ENCODE measurements at places on chromosomes 13 and 19. TPM values are rescaled to one million over a fixed set of nuclear protein-coding genes. Genes with fewer than 3 reads are reported as not detected.
A peak's percentile ranks its signal among the peaks of the same experiment; 100 is the strongest.

MAMSTR gene
- 1.6 TPM for total RNA-seq

OLFM4 gene
- 3.4 TPM for total RNA-seq

ZNF841 gene
- total RNA-seq, result 15.7 TPM

ZNF45 gene
- total RNA-seq, result 11.3 TPM

ZNF560 gene
- not detected for total RNA-seq

DNA sequence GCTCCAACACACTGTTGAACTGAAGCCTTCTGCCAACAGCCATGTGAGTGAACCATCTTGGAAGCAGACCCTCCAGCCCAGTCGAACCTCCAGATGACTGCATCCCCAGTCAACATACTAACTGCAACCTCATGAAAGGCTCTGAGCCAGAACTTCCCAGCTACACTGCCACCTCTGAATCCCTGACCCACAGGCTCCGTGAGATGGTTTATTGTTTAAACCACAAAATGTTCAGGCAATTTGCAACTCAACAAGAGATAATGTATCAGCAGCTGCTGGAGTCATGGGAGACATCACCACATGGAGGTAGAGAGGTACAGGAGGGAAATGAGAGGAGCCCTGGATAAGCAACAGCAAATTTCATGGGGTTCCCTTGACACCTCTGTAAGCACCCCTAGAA is 266.4 kb upstream of the NBEA start:
- DNase-seq, result no peak

- no peak for DNase-seq
Measured at GRCh38 chr19:52351512-52351911, 15.5 kb downstream of the ZNF610 start.

GRCh38 chr13:67238277-67238859 is 8.2 kb upstream of the PCDH9 start:
- no peak for DNase-seq

- DNase-seq, result no peak
Measured at GRCh38 chr13:26881154-26881553, 120.6 kb upstream of the GPR12 start.

- DNase-seq, result no peak
Measured at GRCh38 chr19:8504919-8505318, 2.5 kb upstream of the PRAM1 start.

DNA sequence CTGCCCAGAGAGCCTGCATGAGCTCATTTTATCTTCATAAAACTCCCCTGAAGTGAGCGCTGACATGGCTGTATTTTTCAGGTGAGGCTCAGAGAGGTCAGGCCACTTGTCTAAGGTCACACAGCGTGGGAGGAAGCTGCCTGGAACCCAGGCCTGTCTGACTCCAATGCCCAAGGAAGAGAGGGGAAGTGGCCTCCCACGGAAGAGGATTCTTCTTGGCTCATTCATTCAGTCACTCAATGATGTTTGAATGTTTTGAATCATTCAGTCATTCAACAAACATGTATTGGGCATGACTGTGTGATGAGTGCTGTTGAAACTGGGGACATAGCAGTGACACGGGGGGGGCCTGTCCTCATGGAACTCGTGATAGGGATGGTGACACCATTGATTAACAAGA is 12.0 kb downstream of the ACTL9 start:
- DNase-seq, result no peak

- DNase-seq, result no peak
Measured at GRCh38 chr13:61286148-61286745, 129.4 kb downstream of the PCDH20 start.

- no peak for DNase-seq
Measured at GRCh38 chr13:113854238-113855011, 9.5 kb downstream of the GAS6 start.

DNA sequence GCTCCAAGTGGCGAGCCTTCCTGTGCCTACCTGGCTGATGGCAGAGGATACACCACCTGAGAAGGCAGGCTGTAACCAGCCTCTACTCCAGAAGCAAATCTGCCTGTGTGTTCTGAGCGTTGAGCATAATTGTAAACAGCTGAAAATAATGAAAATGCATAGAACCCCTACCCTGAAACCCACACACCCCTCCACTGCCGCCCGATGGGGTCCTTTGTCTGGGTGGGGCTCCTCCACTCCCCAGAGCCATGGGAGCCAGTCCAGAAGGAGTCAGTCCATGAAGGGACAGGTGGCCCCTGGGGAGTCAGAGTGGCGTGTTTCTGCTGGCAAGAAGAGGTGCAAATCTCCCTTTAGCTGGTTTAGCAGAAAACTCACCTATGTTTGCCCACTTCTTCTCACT is 8.0 kb upstream of the SOX1 start:
- DNase-seq, result no peak

GRCh38 chr19:39194832-39195542 is 1.8 kb upstream of the NCCRP1 start:
- no peak for DNase-seq

- no peak for DNase-seq
Measured at GRCh38 chr19:30391052-30391451, 18.9 kb downstream of the ZNF536 start.

DNA sequence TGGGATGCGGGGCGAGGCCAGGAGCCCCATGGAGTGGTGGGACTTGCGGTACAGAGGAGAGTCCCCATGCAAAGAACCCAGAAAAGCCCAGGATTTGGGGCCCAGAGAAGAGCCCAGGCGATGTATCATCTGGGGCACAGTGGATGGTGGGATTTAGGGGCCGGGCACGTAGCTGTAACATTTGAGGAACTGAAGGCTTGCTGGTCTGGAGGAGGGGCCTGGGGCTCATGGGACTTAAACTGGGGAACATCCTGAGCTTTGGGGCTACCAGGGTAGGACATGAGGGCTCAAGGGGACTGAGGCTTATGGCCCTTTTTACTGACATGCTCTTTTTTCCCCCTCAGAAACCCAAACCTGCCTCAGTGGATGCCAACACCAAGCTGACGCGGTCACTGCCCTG is 13.5 kb downstream of the MED25 start:
- no peak for DNase-seq

DNA sequence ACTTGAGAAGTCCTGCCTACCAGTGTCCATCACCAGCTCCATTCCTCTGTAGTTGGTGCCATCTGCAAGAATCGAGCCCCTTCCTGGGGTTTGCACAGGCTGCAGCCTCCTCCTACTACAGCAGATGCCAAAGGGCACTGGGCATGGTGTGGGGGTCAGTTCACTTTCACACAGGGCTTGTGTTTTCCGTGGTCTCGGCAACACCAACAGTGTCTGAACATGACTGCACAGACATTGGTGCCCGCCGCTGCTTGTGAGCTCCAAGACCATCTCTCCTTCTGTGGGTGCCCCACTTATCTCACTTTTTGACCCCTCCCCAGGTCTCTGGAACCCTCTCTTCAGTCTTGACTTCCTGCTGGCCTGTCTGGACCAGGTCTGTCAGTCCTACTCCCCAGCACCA is 15.2 kb downstream of the ZNF446 start:
- no peak for DNase-seq

GRCh38 chr13:32426990-32427851 is 709 bp downstream of the N4BP2L1 start:
- peak; percentile 56 for DNase-seq

- no peak for DNase-seq
Measured at GRCh38 chr13:110046811-110047210, 260.1 kb downstream of the COL4A1 start.

DNA sequence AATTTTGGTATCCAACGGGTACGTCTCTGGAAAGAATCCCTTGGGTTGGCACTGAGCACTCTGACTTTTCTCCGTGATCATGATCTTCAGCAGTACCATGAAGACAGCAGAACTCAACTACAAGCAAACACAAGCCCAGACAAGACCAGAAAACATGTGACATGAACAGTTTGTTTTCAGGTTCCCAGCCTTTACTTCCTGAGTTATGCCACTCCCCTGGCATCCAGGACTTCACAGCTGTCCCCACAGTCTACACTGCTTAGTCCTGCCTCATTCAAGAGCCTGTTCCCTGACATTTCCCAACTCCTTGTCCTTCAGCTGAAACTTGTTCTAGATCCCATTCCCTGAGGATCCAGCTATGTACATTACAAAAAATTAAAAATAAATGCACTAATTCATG is 4.9 kb upstream of the N4BP2L1 start:
- no peak for DNase-seq

DNA sequence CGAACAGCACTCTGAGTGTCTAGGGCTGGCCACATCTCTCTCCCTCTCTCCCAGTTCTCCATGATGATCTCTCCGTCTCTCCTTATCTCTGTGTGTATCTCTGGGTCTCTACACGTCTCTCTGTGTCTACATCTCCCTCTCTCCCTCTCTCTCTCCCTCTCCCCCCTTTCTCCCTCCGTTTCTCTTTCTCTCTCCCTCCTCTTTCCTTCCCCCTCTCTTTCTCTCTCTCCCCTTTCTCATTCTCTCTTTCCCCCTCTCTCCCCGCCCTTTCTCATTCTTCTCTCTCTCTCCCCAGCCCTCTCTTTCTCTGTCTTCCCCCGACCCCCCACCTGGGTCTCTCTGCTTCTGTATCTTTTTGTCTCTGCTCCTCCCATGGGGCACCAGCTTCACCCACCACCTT is 21.3 kb upstream of the TNFAIP8L1 start:
- no peak for DNase-seq

DNA sequence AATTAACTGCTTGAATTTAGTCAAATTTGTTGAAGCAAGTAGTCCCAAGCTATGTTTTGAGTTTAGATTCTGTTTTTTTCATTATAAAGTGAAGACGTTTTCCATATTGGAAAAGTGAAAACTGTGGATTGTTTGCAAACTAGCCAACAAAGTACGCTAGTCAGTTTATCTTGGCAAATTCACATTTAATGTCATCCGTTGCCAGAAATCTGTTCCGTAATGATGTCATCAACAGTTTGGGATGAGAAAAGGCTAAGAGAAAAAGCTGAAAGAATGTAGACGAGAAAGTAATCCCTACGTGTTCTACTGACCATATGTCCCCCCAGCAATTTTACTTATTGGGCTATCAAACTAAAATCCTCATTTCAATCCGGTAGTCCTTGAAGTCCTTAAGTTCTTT is 419.6 kb downstream of the GPC6 start:
- DNase-seq, result no peak

DNA sequence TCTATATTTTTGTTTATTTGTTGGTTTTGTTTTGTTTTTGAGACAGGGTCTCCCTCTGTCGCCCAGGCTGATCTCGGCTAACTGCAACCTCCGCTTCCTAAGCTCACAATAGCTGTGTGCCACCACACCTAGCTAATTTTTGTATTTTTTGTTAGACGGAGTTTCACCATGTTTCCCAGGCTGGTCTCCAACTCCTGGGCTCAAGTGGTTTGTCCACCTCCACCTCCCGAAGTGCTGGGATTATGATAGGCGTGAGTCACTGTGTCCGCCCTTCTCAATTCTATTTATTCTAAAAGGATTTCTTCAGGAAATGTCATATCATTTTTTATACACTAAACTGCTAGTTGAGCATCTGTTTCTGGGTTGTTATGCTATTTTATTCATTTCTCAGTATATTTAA is 1206.0 kb downstream of the OLFM4 start:
- no peak for DNase-seq

DNA sequence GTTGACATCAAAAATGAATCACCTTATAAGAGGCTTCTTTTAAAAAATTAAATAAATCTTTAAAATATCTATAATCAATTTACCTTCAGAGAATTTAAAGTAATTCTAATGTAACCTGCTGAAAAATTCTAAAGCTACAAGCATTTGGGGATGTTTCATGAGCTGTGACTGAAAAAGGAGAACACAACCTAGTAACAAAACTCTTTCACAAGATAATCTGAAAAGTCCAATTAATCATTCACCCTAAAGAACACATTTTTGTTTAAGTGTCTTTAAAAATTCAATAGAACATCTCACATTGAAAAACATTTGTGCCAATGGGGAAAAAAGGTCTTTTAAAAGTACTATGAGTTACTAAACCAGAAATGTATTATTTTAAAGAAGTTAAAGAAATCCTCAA is 22.8 kb downstream of the KLF12 start:
- no peak for DNase-seq

DNA sequence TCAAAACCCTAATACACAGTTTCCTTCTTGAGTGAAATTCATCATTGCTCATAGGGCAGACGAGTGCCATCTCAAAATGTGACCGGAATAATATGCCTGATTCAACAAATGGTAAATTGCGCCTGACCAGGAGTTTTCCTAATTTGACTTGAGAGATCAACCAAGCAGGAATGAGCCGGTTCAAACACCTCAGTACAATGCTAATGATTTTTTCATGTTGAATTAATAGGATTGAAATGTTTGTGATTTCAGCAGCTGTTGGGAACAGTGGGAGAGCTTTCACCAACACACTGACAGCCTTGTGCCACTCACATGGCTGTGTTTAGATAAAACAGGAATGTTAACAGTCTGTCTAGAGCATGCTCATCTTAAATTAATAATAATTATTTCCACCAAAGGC is 484.8 kb downstream of the PCDH9 start:
- no peak for DNase-seq

DNA sequence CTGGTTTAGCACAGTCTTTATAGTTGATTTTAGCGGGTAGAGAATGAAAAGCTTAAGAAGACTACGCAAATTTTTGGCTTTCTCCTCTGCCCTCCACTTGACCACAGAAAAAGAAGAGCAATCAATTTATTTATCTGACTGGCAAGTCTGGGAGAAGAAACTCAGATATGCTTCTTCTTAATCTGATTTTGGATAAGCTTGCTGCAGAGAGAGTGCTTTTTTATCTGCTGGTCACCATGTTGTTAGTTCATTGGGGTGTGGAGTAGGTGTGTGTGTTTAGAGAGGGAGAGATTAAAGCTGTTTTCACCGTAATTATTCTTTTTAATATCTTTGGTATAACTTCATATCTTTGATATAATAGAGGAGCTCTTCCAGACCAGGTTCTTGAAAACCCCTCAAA is 471.4 kb upstream of the SLC10A2 start:
- DNase-seq, result no peak

- no peak for DNase-seq
Measured at GRCh38 chr13:60645676-60646075, 248.7 kb downstream of the TDRD3 start.

DNA sequence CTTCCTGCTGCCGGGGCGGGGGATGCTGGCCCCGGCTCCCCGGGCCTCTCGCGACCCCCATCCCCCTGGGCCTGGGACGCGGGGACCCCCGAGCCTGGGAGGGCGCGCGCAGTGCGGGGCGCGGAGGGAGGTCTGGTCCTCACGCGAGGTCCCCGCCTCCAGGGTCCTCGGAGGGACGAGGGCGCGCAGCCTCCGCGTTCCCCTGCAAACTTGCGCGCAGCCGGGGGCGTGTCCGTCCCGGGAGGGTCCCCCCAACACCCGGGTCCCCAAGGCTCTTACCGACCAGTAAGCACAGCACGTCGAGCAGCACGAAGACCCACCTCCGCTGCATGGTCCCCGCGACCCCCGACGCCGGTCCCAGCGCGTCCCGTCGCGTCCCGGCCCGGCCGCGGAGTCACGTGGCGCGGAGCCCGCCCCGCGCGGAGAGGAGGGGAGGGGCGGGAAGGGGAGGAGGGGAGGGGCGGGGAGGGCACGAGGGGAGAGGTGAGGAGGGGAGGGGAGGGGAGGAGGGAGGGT is at the start of gene PLPP2:
Gene PLPP2 (minus strand): TSS at position 398 of the 516 bp plus-strand sequence. CDS start 67 bp downstream, at position 331.
- peak; percentile 52 for DNase-seq

Data from transverse colon (tissue), 4 donors.